Stimulated activated CD8-positive, alpha-beta memory T cell treated with anti-CD3 and anti-CD28 coated beads, Interleukin-15, amount 100 ng/mL, for 24 hours (primary cell): ENCODE measurements at places on chromosomes 13 and 19.

DNA sequence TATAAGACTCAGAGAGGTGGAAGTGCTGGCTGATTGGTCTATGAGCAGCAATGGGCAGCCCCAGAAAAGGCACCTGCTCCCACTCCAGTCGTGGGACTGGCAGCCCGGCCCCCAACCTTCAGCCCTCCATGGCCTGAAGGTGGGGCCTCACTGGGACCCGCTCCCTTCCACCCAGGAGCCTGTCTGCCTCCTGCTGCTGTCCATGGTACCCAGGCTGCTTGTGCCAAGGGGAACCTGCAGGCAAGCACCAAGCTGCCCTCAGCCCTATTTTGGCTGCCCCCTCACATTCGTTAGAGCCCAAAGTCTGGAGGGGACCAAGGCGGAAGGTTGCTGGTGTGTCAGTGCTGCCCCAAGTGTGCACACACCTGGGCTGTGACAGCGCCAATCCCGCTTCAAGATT, 2304.9 kb downstream of the PCDH9 start:
- DNase-seq = no peak

- no peak for DNase-seq
Observed at GRCh38 chr13:79496188-79496587, 15.2 kb downstream of the NDFIP2 start.

DNA sequence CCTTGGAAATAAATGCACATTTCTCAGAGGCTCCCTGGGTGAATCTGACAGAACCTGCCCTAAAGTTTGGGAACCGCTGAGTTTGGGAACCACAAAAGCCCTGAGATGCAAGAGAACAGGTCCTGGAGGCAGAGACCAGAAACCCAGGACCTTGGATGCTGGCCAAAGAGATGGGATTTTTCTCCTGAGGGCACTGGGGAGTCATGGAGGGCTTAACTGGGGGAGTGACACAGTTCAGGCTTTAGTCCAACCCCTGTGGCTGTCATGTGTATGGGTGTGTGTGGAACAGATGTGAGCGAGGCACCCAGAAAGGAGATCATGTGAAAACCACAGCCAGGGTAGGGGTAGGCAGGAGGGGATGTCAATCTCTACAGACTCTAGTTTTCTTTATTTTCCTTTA, 3.9 kb upstream of the NCCRP1 start:
- no peak for DNase-seq

- no peak for DNase-seq
Observed at GRCh38 chr19:2240881-2241760, 4.5 kb downstream of the SF3A2 start.

- DNase-seq = no peak
Observed at GRCh38 chr13:28744091-28744536, 25.3 kb upstream of the SLC46A3 start.

DNA sequence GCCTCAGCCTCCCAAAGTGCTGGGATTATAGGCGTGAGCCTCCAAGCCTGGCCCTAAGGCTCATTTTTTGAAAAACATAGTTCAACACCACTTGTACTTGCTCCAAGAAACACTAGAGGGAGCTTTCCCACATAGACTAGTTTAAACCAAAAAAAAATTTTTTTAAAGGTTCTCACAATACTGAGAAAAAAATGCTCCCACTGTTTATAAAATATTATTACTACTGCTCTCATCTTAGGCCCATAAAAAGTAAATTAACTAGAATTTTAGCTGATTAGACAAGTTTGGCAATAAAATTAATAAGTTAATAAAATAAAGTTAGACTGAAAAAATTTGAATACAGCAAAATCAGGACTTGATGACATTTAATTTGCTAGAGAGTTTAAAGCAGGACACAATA, 109.5 kb downstream of the TBC1D4 start:
- no peak for DNase-seq

- no peak for DNase-seq
Observed at GRCh38 chr13:79385694-79386093, 20.4 kb downstream of the RBM26 start.

DNA sequence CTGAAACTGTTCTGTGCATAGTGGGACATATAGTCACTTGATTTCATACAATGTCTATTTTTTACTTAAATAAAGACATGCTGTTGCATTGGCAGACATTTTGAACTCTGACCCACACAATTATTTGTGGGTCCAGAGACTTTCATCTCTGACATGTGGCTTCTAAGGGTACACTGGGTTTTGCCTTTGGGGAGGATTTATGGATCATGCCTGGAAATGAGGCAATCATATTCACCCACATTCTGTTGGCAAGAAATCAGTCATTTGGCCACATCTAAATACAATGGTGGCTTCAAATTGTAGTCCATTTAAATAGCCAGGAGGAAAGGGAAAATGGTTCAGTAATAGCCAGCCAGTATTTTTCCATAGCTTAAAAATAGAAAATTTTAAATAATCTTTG, 238.3 kb upstream of the KLF12 start:
- no peak for DNase-seq

DNA sequence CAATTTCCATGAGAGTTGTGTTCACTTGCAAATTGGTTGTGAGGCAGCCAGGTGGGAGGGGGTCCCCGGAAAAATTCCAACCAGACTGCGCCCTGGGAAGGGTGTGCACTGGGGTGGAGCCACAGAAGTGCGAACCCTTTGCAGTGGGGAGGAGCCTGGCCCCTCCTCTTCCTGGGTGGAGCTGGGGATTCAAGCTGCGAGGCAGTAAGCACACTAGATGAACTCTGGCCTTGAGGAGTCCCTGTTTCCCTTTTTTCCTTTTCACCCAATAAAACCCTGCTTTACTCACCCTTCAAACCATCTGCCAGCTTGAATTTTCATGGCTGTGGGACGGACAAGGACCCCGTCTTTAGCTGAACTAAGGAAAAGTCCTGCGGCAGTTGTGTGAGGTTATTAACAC, 31.0 kb upstream of the MBNL2 start:
- no peak for DNase-seq

DNA sequence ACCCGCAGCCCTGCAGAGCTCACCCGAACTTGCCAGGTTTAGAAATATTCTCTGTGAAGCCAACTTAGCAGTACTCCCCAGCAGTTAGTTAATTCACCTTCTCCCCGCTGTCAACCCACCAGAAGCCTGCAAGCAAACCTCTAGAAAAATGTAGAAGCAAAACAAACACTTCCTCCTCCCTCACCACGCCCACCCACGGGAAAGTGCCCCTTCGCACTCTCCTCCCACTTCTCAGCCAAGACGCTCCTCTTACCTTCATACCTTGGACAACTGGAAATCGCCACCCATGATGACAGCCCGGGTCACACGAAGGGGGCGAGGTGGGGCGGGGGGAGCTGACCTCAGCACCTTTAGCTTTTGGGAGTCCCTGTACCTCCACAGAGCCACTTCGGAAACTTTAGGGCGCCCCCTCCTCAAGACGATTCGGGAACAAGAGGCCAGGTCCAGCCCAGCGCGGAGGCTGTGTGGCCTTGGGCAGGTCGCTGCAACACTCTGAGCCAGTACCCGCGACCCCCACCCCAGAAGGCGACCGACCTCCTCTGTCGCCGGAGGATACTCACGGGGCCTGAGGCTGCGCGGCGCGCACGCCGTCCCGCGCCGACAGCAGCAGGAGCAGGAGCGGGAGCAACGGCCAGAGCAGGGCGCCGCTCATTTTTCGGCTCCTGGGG, 485 bp downstream of the CPAMD8 start:
- DNase-seq = no peak

- DNase-seq = no peak
Observed at GRCh38 chr13:112904436-112904960, 64.5 kb upstream of the MCF2L start.

DNA sequence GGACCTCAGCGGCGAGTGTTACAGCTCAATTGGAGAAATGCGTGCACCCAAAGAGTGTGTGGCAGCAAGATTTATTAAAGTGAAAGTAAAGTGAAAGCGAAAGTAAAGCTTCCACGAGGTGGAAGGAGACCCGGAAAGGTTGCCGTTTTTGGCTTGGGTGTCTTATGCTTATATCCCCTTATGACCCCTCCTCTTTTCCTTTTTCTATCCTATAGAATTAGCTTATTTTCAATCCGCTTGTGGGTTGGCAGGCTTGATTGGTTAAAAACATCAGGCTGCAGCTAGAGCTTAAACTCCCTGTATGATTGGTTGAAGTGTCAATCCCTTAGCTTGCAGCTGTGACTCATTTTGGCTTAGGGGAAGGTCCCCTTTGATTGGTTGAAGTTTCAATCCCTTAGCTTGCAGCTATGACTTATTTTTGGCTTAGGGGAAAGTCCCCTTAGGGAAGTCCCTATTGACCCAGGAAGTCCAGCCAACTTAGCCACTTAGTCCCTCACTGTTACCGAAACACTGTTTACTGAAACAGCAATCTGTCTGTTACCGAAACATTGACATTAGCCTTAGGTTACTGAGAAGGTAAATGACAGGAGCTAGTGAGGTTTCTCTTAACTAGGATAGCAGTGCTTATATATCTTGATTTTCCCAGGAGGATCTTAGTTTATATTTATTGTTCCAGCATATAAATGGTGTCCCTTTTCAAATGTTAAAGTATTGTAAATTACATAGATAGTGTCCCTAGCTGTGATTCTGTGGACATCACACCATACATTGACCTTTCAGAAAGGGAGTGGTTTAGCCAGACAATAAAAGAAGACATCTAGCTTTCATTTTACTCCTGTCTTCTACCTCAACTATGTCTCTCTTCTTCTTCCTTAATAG, 575.8 kb downstream of the DACH1 start:
- no peak for DNase-seq

DNA sequence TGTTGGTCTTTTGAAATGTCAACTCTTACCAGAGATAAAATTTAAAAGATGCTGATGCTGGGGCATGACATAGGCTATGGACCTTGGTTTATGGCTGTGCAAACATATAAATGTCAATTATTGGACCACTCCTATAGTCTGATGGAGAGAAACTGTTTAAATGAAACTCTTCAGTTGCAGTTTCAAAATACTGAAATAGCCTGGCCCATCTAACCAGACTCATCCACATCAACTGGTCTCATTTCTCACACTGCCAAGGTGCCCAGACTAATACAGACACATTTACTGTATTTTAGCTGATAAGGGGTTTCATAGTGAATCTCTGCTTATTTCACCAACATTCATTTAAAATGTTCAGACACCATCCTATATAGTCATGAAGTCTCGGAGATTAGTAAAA, 19.9 kb downstream of the SERPINE3 start:
- no peak for DNase-seq
